Femur (tissue), 1 donor: ENCODE measurements at places on chromosomes 13 and 19.

GRCh38 chr13:111247552-111247951 is 72.9 kb upstream of the TEX29 start:
- no peak for DNase-seq

GRCh38 chr13:98473788-98474144 is 103.1 kb downstream of the STK24 start:
- peak; percentile 5 for DNase-seq

- no peak for DNase-seq
These were observed 70.1 kb downstream of the ZNF208 start for GRCh38 chr19:21940684-21941083.

DNA sequence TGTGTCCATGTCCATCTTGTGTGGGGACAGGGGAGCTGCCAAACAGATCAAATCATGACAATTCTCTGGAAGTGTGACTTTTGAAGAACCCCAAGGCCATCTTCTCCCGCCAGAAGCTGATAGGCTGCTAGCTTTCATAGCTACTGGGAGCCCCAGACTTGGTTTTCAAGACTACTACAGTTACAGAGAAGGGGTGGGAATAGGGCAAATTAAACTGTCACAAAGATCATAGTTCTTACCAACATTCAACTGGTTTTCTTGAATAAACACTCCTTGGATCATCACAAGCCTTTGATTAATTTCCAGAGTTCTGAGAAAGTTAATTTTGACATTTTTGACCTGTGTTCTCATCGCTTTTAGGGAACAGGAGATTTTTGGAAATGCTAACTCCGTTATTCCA is 67.8 kb upstream of the FARP1 start:
- DNase-seq, result no peak

DNA sequence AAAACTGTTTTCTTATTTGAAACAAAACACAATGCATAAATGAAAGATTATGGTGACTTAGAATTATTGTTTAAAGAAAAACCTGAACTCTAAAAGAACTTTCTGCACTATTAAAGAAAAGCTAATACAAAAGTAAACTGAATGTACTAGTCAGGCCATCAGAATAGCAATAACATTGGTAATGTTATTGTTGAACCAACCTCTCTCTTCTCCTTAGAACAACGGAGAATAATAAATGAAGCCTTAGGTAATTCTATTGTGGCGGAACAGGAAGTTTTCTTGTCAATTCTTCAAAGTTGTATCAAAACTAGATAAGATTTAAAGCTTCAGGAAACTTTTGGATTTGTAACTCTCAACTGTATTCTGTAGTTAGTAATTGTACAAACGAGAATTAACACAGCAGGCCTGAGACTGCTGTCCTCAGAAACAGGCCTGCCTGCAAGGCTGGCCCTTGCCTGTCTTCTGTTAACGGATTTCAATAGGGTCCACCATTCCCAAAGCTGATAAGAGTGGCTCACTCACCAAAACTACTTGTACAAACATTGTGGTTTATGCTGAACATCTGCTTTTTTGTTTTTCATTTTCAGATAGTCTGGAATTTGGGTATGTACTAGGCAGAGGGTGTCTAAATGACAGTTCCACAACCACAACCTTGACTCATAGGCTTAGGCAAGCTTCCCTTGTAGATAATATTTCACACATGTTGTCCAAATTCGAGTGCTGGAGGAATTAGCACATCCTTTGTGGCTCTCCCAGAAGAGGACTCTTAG is 825.8 kb downstream of the GPC5 start:
- no peak for DNase-seq

- no peak for DNase-seq
These were observed 24.4 kb upstream of the TNFSF11 start for GRCh38 chr13:42549552-42549936.

GRCh38 chr13:113969973-113970611 is 3.8 kb downstream of the C13orf46 start:
- peak; percentile 52 for DNase-seq

- DNase-seq, result no peak
These were observed 11.0 kb upstream of the BBC3 start for GRCh38 chr19:47241919-47242577.

- peak; percentile 31 for DNase-seq
These were observed 279.9 kb downstream of the NHLRC3 start for GRCh38 chr13:39318161-39318560.

GRCh38 chr13:80400865-80401426 is 60.0 kb upstream of the SPRY2 start:
- DNase-seq, result no peak

DNA sequence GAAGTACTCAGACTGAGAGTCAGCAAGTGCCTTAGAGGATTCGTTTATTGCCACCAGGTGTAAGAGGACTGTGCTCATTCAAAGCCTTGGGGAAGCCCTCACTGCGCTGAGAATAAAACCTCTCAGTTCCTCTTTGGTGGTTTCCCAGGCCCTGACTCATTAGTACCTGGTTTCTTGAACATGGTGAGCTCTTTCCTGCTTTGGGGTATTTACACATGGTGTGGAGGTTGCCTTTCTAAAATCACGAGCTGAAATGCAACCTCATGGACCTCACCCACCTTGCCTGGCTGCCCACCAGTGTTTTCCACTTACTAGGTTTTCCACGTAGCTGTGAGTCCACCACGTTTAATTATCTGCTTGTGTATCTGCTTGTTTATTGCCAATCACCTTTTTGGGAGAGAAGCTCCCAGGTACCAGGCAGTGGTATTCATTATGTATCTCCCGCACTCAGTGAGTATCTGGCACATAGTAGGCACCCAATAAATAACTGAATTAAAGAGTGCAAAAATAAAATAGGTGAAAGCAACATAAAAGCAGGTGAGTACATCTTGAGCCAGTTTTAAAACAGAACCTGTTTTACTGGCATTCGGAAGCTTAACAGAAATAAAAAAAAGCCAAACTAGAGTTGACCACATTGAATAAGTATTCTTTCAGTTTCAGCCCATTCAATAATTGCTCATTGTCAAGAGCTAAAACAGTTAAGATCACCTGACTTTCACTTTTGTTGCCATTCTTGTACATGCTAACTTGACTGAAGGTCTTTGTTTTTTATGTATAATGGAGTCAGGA is 533.0 kb downstream of the MYO16 start:
- DNase-seq, result no peak

DNA sequence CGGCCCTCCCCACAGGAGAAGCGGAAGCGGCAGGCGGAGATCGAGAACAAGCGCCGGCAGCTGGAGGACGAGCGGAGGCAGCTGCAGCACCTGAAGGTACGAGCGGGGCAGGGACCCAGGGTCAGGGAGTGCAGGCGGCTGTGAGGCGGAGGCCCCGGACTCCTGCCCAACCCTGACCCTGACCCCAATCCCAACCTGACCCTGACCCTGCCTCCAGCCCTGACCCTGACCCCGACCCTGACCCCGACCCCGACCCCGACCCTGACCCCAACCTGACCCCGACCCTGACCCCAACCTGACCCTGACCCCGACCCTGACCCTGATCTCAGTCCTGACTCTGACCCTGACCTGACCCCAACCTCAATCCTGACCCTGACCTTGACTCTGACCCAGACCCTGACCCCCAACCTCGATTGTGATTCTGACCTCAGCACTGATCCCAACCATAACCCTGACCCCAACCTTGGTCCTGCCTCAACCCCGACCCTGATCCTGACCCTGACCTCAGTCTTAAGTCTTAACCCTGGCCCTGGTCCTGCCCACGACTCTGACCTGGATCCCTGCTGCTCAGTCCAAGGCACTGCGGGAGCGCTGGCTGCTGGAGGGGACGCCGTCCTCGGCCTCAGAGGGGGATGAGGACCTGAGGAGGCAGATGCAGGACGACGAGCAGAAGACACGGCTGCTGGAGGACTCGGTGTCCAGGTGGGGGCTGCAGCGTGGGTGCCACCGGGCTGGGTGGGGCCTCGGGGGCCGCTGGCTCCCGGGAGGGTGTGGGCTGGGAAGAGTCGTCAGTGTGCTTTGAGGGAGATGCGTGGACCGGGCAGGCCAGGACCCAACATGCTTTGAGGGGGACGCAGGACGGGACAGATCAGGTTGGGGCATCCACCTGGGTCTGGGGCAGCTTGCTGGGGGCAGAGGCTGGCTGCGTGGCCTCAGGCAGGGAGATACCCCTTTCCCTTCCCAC is 18.5 kb downstream of the PALM start:
- DNase-seq, result no peak

GRCh38 chr19:56372281-56372680 is 21.1 kb downstream of the ZNF582 start:
- DNase-seq, result no peak

DNA sequence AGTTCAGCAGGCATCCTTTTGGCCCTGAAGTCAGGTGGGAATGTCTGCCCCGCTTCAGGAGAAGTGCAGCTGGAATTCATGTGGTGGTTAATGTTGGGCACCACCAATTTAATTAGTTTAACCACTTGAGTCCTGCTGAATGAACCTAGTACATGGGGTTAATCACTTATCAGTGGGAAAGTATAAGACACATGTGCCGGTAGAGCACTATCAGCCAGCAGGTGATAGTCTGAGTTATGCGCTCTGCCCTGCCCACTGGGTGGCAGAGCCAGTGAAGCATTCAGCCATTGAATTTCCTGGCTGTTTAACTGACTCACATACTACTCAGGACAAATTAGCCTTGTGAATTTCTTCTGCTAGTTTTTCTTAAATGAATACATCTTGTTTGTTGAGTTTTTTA is 789.7 kb upstream of the PRR20A start:
- no peak for DNase-seq

- no peak for DNase-seq
These were observed 307.9 kb downstream of the HS6ST3 start for GRCh38 chr13:96397807-96398206.

DNA sequence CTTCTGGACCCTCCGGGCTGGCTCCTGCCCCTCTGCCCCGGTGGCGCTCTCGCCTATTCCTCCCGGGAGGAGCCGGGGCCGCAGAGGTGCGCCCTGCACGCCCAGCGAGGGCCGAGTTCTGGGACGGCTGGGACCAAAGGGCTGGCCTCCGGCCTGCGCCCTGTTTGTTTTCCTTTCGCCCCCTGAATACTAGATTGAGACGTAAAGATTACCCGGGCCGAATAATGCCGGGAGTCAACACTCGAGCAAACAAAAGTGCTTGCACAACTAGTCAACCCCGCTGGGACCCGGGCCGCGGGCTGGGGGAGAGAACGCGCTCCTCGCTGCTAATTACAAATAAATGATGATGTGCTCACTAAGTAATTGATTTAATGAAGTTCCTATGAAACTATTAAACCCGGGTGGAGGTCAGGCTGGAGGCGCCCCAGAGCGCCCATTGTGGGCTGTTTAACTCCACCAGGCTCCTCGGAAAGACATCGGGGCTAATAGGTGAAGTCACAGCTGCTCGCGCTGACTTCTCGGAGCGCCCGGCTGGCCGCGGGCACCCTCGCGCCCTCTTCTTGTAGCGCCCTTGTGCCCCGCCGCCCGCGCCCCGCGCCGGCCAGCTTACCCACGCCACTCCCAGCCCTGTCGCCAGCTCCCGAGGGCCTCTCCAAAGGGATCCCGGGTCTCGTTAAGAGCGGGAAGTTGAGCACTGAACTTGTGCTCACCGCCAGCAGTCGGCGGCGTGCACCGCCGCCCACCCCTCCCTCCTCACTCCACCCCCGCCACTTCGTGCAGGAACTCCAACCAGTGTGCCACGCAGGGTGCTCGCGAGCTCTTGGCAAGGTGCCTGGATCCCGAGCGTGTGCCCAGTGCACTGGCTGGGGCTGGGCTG is 14.9 kb downstream of the ZIC5 start:
- DNase-seq, result no peak

GRCh38 chr19:31674503-31675192 is 325.4 kb upstream of the TSHZ3 start:
- no peak for DNase-seq

- no peak for DNase-seq
These were observed 8.4 kb upstream of the UFM1 start for GRCh38 chr13:38341149-38341692.

DNA sequence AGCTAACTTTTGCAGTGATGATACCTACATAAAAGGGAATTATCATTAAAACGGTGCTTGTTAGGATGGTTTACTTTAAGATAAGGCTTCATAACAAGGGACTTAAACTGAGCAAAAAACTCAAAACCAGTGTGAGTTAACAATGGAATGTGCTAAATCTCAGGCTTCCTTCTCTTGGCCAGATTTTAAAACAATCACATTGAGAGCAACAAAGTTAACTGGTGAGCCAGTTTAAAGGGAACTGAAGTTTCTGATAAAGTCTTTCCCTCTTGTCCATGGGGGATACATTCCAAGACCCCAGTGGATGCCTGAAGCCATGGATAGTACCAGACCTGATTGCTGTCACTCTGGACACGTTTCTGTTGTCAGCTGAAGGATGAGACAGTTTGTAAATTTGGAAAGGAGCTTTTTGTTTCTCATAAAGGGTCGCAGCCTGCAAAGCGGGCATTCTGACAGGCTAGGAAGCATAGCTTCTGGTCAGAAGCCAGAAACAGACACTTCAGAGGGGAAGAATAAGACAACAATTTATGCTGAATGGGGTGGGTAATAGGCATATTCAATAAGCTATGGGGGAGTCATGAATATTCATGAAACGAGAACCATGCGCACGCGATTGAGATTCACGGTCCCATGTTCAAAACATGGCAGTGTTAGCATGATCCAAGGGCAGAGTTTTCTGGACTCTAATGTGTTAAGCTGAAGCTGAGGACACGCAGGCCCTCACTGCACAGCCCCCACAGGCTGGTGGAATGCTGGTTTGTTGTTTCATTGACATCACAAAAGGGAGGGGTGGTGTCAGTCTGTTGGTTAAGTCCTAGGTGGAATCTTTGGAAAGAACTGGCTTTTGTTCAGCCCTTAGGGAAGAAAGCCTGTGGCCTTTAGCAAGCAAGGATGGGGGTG is 150.6 kb upstream of the RNF113B start:
- DNase-seq, result no peak

GRCh38 chr13:41674246-41674645 is 216.9 kb downstream of the RGCC start:
- no peak for DNase-seq

- peak; percentile 28 for DNase-seq
These were observed 727 bp downstream of the CNMD start for GRCh38 chr13:52738719-52739467.

DNA sequence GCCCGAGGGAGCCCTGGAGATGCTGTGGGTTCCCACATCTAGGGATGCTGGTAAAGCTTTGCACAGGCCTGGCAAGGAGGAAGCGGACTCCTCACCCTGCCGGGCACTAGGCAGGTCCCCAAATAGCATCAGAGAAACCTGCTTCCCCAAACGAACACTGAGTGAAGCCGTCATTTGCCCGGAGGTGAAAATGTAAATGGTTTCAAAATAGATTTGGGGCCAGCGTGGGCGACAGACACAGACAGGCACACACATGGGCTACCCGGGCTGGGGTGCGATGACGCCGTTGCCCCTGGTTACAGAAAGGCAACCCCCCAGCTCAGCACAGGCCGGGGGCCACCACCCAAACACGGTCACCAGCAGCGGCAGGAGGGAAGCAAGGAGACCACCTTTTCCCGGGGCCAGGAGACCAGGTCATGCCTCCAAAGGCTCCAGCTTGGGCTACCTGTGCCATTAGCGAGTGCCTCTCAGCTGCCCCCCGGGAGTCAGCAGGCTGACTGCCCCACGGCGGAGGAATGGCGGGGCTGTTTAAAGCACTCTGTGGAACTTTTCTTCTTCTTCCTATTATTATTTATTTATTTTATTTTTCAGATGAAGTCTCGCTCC is 47.5 kb upstream of the NDUFS7 start:
- DNase-seq, result no peak
